NCI-H1436 (cell line): ENCODE measurements at places on chromosomes 12 and 14.

DNA sequence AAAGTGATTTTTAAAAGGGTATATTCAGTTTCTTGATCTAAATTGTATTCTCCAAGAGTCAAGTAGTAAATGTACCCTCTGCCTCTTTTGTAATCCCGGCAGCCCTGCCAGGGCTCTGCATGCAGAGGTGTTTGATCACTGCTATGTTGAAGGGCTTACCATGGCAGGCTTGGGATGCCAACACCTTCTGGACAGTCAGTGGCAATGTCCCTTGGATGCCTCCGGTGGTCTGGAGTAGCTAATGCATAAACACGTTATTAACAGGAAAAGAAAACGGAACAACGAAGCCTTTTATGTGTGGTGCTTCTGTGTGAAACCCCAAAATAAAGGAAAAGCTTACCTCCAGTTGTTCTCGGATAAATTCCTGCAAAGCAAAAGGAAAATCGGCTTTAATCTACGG lies 19.9 kb downstream of the EIF2B2 start:
- no peak for DNase-seq

GRCh38 chr14:102139286-102140026 lies at the start of gene WDR20:
TSS of gene WDR20 (plus strand) at chr14:102139897. CDS start at chr14:102139924, 27 bp downstream.
- peak; percentile 98 for DNase-seq

- no peak for DNase-seq
Measured at GRCh38 chr12:129440278-129440677, 463.5 kb downstream of the TMEM132D start.

- peak; percentile 5 for DNase-seq
Measured at GRCh38 chr12:24688601-24689000, 260.3 kb downstream of the BCAT1 start.

DNA sequence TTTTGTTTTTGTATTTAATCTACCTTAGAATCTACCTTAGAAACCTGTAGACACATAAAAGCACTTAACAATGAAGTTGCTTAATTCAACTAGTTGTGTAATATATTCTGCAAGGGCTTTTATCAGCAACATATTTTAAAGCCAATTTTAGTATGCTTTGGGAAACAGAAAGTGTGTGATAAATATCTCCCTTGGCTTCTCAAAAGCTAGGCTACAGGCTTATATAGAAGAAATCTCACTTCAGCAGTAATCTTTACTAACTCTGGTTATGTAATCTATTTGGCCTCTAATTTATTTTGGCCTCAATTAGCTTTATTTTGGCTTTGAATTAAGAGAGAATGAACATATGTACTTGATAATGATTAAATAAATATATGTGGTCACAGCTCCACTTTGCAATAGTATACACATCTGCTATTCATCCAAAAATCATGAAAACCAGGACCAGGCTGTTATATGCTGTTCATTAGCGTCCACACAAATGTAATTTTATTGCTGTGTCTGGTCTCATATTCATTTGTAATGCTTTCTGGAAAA lies 37.2 kb downstream of the LRP6 start:
- no peak for DNase-seq

GRCh38 chr14:102026934-102027333 lies 59.9 kb downstream of the HSP90AA1 start:
- DNase-seq: no peak

DNA sequence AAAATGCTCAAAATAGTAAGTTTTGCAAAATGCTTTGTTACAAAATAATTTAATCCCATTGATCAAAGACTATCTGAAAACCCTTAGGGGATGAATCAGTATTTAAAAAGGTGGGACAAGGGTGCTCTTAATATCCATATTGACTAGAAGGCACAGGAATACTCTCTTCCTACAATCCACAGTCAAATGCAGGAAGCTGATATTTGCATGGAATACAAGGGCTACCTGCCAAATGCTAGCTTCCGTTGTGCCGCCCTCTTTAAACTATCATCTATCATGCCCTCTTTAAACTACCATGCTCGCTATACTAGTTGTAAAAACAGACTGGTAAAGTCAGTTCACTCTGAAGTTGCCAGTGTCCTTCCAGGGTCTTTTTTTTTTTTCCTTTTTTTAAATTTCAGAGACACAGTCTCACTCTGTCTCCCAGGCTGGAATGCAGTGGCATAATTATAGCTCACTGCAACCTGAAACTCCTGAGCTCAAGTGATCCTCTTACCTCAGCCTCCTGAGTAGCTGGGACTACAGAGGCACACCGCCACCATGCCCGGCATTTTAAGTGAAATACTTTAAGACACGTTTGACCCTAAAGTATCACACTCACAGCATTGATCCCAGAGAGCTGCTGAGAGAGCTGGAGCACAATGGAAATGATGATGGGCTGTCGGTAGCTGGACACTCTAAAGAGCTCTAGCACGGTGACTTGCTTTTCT lies 6.7 kb downstream of the SLC2A3 start:
- no peak for DNase-seq

DNA sequence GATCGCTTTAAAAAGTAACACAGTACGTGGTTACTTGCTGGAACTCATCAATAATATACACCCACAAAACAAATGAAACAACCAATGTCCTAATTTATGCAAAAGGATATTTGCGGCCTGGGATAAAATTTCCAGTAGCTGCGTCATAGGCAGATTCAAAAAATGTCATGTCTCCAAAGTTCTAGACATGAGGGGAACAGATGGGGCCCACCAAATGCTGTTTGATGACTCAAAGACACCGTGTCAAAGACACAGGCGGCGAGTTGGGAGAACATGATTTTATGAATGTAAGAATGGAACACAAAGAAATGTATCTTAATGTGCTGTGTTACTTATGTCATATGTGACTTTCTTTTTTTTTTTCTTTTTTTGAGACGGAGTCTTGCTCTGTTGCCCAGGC lies 34.3 kb upstream of the NCOR2 start:
- DNase-seq: no peak

GRCh38 chr12:117363056-117363662 lies 1.7 kb upstream of the NOS1 start:
- no peak for DNase-seq

GRCh38 chr12:15216036-15216889 lies 5.0 kb downstream of the RERG start:
- no peak for DNase-seq

DNA sequence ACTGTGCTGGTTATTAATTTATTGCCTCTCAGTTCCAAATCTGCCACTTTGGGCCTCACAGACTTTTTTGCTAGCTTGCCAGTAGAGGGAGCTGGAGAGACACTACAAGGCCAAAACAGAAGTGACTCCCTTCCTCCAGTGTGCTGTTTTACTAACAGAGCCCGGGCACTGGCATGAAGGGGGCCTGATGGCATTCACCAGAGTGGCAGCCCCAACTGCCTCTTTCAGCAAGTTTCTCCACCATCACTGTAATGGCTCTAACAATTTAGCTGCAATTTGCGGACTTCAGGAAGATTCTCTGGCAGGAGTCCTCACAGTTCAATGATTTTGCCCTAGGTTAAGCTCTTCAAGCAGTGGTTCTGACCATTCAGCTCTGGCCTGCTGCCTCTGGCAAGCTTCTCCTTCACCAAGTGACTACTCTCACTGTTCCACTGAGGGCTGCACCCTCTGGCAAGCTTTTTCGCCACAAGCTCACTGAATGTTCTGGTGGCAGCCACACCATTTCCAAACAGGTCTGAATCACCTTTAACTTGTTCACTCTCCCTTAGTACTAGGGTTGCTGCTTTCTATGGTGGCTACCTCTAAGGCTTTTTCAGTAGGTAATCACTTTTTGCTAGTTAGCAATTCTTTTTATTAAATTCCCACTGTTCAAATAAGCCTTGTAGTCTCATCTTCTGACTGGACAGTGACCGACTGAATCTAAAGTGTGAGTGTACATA lies 104.9 kb downstream of the ZC3H14 start:
- peak; percentile 61 for DNase-seq

DNA sequence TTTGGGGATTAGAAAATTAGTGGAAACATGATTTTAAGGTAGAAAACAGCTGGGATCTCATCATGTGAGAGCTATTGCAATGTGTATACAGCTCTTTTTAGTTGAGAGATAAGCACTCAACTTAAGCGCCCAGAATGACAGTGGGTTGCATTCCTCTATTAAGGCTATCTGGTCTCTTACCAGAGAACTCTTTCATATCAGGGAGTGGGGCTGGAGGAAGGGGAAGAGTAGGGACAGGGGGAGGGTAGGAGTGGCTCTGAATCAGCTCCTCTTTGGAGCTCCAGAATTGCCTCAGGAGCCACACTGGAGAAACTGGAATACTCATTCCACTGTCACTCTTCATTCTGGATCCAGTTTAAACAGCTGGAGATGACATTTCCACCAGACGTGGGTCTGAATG lies 9.2 kb upstream of the PLEKHG3 start:
- DNase-seq: no peak

DNA sequence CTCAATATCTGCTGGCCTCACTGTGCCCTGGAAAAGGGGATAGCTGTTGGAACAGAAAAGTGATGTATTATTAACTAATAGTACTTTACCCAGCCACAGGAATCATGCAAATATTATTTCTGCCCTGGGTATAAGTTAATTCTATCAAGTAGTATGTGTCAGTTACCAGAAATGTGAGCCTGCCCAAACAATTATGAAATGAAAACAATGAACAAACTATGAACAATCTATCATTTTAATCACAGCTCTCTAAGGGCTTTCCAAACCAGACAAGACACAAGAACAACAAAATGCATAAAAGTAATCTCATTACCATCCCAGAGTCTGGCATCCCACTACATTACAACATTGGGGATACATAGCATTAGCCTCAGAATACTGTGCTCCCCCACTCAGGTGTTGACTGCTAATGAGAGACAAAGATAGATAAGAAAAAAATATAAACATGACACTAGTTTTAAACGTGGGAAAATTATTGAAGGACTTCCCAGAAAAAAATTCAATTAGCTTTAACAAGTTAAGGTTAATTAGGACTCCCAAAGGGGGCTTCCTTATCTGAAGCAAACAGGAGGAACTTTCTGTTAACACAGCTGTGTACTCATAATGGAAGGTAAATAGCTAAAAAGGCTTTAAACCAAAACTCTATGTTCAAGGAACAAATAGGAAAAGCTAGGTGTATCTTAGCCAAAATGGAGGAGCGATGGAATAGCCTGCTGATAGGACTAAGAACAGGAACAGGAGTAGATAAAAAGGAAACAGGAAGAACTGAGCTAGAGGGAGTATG lies 3.3 kb downstream of the DCAF5 start:
- no peak for DNase-seq

GRCh38 chr14:101198398-101199027 lies 295.0 kb upstream of the RTL1 start:
- no peak for DNase-seq

- no peak for DNase-seq
Measured at GRCh38 chr12:99736760-99737269, 89.3 kb downstream of the GARIN6 start.

DNA sequence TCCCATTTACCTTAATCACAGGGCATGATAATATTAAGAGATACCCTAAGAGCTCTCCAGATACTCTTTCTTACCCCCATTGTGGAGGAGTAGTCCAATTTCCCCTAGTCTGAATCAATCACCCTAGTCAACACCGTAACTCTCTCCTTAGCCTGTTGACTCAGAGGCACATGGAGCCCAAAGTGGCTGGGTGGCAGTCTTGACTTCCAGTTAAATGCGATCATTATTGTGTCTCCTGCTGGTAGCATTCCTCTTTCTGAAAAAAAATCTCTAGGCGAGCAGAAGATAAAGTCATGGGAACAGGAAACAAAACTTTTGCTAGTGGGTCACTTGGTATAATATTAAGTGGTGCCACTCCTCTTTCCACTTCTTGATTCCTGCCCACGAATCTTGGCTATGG lies 46.4 kb downstream of the EMP1 start:
- DNase-seq: no peak

DNA sequence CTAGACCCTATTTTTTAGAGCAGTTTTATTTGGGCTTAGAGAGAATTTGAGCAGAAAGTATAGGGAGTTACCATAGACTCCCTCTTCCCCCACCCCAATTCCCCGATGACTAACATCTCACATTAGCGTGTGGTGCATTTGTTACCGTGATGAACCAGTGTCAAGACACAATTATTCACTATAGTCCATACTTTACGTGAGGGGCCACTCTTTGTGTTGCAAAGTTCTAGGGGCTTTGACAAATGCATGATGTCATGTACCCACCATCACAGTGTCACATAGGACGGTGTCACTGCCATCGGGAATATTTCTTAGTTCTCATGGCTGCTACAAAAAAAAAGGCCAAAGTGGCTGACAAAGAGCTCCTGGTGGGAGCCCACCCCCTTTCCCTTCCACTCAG lies 119.1 kb downstream of the PHETA1 start:
- no peak for DNase-seq

DNA sequence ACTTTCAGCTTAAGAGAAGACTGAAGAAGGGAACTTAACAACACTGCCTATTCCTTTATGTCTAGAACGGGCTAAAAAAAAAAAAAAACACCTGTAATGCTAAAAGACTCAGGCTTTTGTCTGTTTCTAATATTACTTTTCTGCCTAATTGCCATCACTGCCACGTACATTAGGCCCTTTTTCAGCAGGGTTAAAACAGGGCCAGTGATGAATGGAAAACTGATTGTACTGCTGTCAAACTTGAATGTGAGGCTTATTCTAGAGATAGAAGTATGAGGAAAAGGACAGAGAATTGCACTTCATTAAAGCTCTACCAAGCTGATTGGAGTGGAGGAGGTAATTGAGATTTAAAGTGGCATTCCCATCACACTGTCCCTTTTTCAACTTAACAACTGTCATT lies 535.8 kb downstream of the PRKD1 start:
- DNase-seq: no peak

DNA sequence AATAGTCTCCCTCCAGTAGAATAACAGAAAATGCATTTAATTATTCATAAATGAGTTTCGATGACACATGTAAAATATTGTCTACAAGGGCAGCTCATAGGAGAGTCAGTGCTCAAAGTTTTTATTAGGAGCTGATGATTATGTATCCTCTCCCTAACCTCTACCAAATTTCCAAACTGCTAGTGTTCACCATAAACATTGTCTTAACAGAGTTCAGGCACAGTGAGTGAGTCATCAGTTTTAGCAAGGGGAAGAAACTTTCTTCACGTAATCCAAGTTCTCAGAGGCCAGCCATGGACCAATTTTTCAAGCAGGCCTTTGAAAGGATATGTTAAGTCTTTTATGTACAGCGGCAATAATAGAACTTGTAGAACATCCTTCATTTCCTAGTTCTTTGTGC lies 649.2 kb upstream of the MIS18BP1 start:
- DNase-seq: no peak

DNA sequence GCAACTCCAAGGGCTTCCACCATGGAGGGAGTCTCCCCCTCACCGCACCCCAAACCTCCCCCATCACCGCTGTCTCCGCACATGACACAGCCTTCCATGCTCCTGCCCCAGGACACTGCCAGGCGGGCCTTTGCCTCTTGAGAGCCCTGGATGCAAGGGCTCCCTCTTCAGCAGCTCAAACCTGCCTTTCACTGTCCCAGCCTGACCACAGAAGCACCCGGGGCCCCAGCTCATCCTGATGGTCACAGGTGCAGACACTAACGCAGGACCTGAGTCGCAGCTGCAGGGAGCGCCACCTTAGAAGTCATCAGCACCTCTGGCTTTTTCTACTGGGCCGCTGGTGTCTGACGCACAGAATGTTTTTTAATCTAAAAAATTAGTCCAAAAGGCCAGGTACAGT lies 54.0 kb downstream of the SYNE3 start:
- DNase-seq: no peak
